CD8-positive, alpha-beta memory T cell (primary cell): ENCODE measurements at places on chromosomes 1 and 21. TPM values are rescaled to one million over a fixed set of nuclear protein-coding genes. Genes with fewer than 3 reads are reported as not detected.

GRCh38 chr1:6244401-6245049, 546 bp downstream of the HES3 start:
- no peak for DNase-seq

DNA sequence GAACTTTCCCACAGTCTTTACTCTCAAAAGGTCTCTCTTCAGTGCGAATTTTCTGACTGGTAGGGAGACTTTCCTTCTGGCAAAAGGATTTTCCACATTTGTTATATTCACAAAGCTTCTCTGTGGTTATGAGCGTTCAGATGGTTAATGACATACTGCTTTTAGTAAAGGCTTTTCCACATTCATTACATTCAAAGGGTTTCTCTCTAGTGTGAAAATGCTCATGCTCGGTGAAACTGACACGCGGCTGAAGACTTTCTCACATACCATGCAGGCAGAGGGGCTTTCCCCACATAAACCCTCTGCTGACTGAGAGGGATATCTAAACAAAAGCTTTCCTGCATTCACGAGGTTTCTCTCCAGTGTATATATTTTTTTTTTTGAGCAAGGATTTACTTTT, 9.9 kb upstream of the KLF18 start:
- DNase-seq, result no peak

Gene RIPPLY3
- total RNA-seq, result not detected

Gene GUCA2B
- not detected for total RNA-seq
